ENCODE measurements at places on chromosomes 5 and 9.
A peak's percentile ranks its signal among the peaks of the same experiment; 100 is the strongest.

GRCh38 chr5:118257066-118257465, 731.3 kb downstream of the DTWD2 start:
- H3K4me1 ChIP-seq: no peaks in the 10 kb centered on the region
- no peak overlapping the region for H3K4me3 ChIP-seq
- H3K36me3 ChIP-seq: no peaks in the 10 kb centered on the region
- no peaks in the 10 kb centered on the region for H3K27me3 ChIP-seq
- DNase-seq: no peak

DNA sequence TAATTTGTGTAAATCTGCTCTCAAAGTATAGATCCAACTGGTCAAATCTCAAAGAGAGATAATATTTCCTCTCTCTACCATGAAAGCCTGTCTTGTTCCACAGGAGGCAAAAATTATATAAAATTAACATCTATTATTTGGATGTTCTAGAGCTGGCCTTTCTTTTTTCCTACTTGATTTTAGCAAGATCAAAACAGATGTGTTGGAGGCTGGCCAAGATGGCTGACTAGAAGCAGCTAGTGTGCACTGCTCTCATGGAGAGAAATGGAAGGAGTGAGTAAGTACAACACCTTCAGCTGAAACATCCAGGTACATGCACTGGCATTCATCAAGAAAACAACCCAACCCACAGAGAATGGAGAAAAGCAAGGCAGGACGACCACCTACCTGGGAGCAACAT, 298.6 kb upstream of the SLC24A2 start:
- no peak overlapping the region for H3K27ac ChIP-seq
- peaks cover 7% of the 10 kb centered on the region for H3K27me3 ChIP-seq
- peaks cover 16% of the 10 kb centered on the region for H3K4me1 ChIP-seq

GRCh38 chr9:98790842-98791607, 5.3 kb downstream of the ANKS6 start:
- DNase-seq: peak; percentile 49
- no peak overlapping the region for H3K27ac ChIP-seq
- peaks cover 10% of the 10 kb centered on the region for H3K36me3 ChIP-seq
- peaks cover 14% of the 10 kb centered on the region for H3K4me1 ChIP-seq

GRCh38 chr9:121945849-121946248, 147.3 kb downstream of the TTLL11 start:
- no peaks in the 10 kb centered on the region for H3K27me3 ChIP-seq
- H3K4me3 ChIP-seq: no peak overlapping the region
- peaks cover 25% of the 10 kb centered on the region for H3K4me1 ChIP-seq
- no peak for DNase-seq
- no peaks in the 10 kb centered on the region for H3K36me3 ChIP-seq

DNA sequence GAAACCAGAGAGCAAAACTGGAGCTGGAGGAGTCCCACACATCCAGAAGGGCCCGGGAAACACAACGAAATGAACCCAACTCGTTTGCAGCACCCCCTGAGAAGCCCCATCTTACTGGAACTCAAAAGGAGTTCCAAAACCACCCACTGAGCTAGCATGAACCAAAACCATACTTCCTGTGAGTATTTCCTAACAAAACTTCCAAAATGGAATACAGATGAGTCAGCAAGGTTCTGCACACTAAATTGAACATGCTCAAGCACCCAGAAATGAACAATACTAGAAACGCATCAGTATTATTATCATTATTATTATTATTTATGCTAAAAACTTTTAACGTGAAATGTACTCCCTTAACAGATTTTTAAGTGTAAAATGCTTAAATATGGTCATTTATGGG, 8.0 kb upstream of the SPOCK1 start:
- no peak overlapping the region for H3K27ac ChIP-seq
- no peak overlapping the region for H3K4me3 ChIP-seq
- H3K36me3 ChIP-seq: no peaks in the 10 kb centered on the region
- no peak for DNase-seq

GRCh38 chr5:104186100-104186499, 623.5 kb upstream of the NUDT12 start:
- H3K36me3 ChIP-seq: no peaks in the 10 kb centered on the region
- no peak overlapping the region for H3K27ac ChIP-seq
- H3K4me3 ChIP-seq: no peak overlapping the region
- no peaks in the 10 kb centered on the region for H3K27me3 ChIP-seq

GRCh38 chr9:99833735-99834134, 12.1 kb downstream of the NR4A3 start:
- no peak for DNase-seq
- peaks cover 17% of the 10 kb centered on the region for H3K4me1 ChIP-seq
- peaks cover 73% of the 10 kb centered on the region for H3K36me3 ChIP-seq

- H3K36me3 ChIP-seq: no peaks in the 10 kb centered on the region
- no peaks in the 10 kb centered on the region for H3K27me3 ChIP-seq
- no peak overlapping the region for H3K4me3 ChIP-seq
- H3K4me1 ChIP-seq: peaks cover 6% of the 10 kb centered on the region
Observed at GRCh38 chr9:26723486-26723885, 169.1 kb downstream of the CAAP1 start.

DNA sequence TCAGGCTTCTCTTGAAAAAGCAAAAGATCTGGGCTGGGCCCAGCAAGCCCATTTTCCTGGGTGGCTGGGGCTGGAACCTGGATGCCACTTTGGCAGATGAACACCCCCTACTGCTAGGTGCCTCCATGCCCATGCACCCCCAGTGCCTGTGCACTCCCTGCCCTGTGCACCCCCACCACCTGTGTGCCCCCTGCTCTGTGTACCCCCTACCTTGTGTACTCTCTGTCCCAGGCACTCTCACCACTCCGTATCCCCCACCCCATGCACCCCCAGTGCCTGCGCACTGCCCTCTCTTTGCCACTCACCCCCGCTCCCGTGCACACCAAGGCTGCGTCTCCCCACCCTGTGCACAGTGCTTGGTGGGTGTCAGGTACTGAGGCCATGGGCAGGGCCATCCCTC, 14.2 kb downstream of the UNC5A start:
- no peak overlapping the region for H3K4me3 ChIP-seq
- no peaks in the 10 kb centered on the region for H3K4me1 ChIP-seq
- H3K36me3 ChIP-seq: no peaks in the 10 kb centered on the region
- no peak overlapping the region for H3K27ac ChIP-seq
- peaks cover 47% of the 10 kb centered on the region for H3K27me3 ChIP-seq
- DNase-seq: no peak

DNA sequence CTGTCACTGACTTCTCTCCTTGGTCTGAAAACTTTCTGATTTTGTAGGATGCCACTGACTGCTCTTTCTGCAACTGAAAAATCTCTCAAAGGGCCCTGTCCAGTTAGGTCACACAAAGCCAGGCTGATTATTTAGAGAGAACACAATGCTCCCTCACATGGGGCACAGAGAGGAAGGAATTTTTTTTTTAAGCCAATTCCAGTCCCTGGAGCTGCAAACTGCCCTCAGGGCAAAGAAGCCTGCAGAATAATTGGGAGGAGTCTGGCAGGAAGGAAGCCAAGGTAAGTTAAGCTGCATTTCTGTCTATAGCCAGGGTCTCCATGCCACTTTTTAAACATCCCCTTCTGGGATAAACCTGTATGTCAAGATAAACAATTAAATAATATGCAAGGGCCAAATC, 305.5 kb downstream of the ZSWIM6 start:
- H3K36me3 ChIP-seq: no peaks in the 10 kb centered on the region
- H3K27ac ChIP-seq: no peak overlapping the region
- no peak overlapping the region for H3K4me3 ChIP-seq
- no peaks in the 10 kb centered on the region for H3K4me1 ChIP-seq

GRCh38 chr5:55541056-55541635, 6.4 kb upstream of the PLPP1 start:
- H3K27ac ChIP-seq: no peak overlapping the region
- no peaks in the 10 kb centered on the region for H3K36me3 ChIP-seq
- H3K4me1 ChIP-seq: peaks cover 10% of the 10 kb centered on the region
- DNase-seq: no peak
- no peak overlapping the region for H3K4me3 ChIP-seq
- H3K27me3 ChIP-seq: no peaks in the 10 kb centered on the region

- H3K4me3 ChIP-seq: no peak overlapping the region
- no peaks in the 10 kb centered on the region for H3K27me3 ChIP-seq
- no peaks in the 10 kb centered on the region for H3K36me3 ChIP-seq
- H3K4me1 ChIP-seq: no peaks in the 10 kb centered on the region
- no peak for DNase-seq
- no peak overlapping the region for H3K27ac ChIP-seq
Observed at GRCh38 chr5:40191150-40191549, 488.6 kb upstream of the PTGER4 start.

DNA sequence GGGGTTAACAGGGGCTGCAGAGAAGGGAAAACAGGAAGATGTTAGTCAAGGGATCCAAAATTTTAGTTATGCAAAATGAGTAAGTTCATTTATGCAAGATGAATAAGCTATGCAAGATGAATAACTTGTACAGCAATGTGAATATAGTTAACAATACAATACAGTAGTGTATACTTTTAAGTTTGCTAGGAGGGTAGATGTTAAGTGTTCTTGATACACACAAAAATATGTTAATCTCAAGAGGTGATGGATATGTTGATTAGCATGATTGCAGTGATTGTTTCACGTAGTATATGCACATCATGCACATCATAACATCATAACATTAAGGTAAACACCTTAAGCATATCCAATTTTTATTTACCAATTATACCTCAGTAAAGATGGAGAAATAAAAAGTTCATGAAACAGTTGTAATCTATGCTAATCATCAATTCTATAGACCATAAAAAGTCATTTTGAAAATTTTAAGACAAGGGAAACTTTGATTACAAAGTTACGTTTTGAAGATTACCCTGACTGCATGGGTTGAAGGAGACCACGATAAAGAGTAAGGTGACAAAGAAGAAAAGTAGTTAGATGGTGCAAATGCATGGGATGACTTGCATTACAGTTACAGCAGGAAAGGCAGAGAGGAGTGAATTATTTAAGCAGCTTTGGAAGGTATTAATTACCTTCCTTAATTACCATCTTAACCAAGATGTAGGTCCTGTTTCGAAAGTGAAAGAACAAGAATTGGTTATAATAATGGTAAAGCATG, 31.4 kb downstream of the FAM174A start:
- DNase-seq: no peak
- H3K4me1 ChIP-seq: peaks cover 2% of the 10 kb centered on the region
- H3K27ac ChIP-seq: no peak overlapping the region
- no peaks in the 10 kb centered on the region for H3K27me3 ChIP-seq

- H3K27me3 ChIP-seq: no peaks in the 10 kb centered on the region
- DNase-seq: no peak
- no peaks in the 10 kb centered on the region for H3K4me1 ChIP-seq
- H3K36me3 ChIP-seq: no peaks in the 10 kb centered on the region
- H3K27ac ChIP-seq: no peak overlapping the region
- H3K4me3 ChIP-seq: no peak overlapping the region
Observed at GRCh38 chr5:105877592-105877991, 1793.1 kb downstream of the EFNA5 start.

DNA sequence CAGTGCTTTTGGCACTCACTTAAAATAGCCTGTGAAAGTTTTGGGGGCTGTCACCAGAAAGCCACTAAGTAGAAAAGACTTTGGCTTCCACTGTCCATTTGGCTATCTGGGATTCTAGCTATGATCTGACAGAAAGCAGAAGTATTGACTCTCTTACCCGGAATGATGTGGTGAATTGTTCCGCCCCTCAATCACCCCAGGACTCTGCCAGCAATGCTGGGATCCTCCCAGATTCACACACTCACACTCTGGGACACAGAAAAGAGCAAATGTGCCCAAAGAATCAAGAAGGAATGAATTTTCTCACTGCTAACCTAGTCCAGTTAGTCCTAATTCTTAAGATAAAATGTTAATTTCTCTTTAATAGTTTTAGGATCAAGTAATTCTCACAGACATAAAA, 576.9 kb downstream of the BNC2 start:
- no peaks in the 10 kb centered on the region for H3K27me3 ChIP-seq
- H3K4me3 ChIP-seq: no peak overlapping the region
- H3K4me1 ChIP-seq: peaks cover 8% of the 10 kb centered on the region
- no peaks in the 10 kb centered on the region for H3K36me3 ChIP-seq

GRCh38 chr9:98087420-98088354, 31.2 kb downstream of the NANS start:
- no peaks in the 10 kb centered on the region for H3K27me3 ChIP-seq
- DNase-seq: peak; percentile 61
- H3K36me3 ChIP-seq: peaks cover 21% of the 10 kb centered on the region

DNA sequence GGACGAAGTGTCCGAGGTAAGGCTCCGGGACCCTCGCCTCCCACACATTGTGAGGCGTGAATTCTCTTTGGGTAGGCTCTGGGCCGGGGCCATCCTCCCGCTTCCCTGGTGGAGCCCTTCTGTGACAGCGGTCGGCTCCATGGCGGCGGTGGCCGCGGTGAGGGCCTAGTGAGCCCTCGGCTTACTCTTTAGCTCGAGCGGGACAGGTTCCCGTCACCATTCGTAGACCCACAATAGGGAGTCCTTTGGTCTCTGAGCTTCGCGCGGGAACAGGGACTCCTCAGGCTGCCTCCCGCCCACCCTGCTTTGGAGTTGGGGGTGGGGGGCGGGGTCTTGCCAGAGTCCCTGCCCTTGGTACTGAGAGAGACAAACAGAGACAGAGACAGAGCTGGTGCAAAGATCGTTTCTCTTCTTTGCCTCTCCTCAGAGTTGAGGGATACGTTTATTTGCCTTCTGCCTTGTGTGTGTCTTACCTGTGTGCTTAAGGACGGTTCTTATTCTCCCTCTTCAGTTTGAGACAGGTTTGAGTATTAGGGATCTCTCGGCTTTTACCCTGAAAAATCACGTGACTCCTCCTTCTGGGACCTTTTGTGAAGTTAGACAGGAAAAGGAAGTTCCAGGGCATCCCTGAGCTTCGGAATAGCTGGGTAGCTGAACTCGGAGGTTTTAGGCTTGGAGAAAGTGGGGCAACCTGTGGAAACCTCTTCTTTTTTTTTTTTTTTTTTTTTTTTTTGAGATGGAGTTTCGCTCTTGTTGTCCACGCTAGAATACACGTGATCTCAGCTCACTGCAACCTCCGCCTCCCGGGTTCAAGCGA, 833 bp downstream of the ANKHD1 start:
- H3K27me3 ChIP-seq: no peaks in the 10 kb centered on the region
- peaks cover 19% of the 10 kb centered on the region for H3K36me3 ChIP-seq
- H3K27ac ChIP-seq: peak overlapping the region; percentile 81
- no peak overlapping the region for H3K4me3 ChIP-seq
- DNase-seq: peak; percentile 42
- H3K4me1 ChIP-seq: peaks cover 14% of the 10 kb centered on the region

All from stimulated activated naive B cell treated with anti-CD40 and anti-IgM and Interleukin-4, amounts not matched to agents 10 μg/mL and 1 μg/mL and 100 μg/mL, for 72 hours (primary cell).